ENCODE measurements at places on chromosomes 5 and 9.

- DNase-seq = peak; percentile 82
Measured at GRCh38 chr9:33446946-33447798, at the start of gene AQP3. Gene AQP3 (minus strand): TSS chr9:33447593. CDS start chr9:33447530, 63 bp downstream.

- no peak for DNase-seq
Measured at GRCh38 chr5:142363619-142363963, 38.8 kb upstream of the SPRY4 start.

- DNase-seq = no peak
Measured at GRCh38 chr5:141094481-141095262, at the start of gene PCDHB2. Gene PCDHB2 (plus strand): TSS chr5:141094615. CDS start chr5:141094791, 176 bp downstream.

DNA sequence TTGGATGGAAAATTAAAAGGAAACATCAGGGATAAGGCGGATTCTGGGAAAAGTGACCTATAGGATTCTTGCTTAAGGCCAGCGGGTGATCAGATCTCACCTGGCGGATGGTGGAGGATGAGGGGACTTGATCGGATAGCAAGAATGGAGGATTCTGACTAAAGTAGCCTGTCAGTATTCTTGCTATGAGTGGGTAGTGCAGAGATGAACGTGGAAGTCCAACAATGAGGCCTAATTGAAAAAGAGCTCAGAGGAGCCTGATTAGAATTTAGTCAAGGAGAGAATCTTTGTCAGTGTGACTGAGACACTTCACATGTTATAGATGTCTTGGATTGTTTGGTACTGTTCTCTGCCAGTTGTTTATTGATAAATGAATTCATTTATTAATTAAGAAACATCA is 24.9 kb downstream of the CAST start:
- no peak for DNase-seq

GRCh38 chr5:143641549-143642355 is 170.2 kb upstream of the HMHB1 start:
- DNase-seq = no peak

DNA sequence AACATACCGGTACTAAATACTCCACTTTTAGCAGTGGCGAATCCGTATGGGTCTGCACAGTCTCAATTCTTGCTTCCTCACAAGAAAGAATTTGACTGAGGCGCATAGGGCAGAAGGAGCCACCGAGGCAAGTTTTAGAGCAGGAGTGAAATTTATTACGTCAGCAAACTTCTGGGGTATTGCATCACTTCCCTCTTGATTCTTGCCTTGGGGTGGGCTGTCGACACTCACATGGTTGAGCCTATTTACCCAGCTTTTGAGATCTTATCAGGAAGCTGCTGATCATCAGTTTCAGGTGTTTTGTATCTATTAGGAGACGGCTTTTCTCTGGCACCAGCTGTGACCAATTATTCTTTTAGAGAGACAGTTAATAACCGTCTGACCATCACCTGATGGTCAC is 111.5 kb upstream of the CCNH start:
- DNase-seq = no peak

DNA sequence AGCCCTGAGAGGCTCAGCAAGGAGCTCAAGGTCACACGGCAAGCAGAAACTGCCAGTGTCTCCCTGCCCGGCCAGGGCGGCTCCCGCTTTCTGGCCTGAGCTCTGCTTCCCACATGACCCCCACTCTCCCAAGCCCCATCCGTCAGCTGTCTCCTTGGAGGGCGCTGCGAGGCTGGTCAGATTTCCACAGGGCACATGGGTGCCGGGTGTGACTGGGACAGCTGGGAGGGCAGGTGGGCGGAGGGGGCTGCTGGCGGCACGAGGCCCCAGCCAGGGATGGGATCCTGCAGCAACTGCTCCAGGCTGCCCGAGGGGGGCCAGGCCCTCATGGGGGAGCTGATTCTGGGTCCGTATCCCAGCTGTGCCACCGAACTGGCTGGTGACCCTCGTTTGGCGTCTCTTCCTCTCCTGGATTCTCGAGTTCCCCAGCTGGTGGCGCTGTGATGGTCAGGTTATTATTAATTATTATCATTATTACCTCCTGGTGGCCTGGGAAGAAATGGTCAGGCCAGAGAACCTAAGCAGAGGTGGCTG is 12.9 kb upstream of the WDR38 start:
- no peak for DNase-seq

- DNase-seq = no peak
Measured at GRCh38 chr5:158816011-158816696, 283.6 kb downstream of the EBF1 start.

DNA sequence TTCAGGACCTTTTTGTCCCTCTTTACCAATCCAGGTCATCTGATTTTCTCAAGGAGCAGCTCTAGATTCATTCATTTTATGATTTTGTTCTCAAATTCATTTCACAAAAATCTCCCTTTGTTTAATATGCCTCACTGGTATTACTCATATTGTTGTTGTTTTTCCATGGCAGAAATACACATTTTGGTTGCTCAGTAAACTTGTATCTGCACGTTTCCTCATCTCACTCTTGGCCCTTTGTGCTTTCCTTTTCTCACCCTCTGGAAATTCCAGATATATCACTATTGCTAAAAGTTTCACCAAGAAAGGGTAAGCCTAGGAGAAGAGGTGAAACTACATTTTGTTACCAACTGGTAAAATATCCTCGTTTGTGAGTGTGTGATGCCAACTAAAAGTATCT is 14.8 kb downstream of the ASPN start:
- no peak for DNase-seq

GRCh38 chr5:143350341-143350740 is 53.1 kb downstream of the NR3C1 start:
- DNase-seq = no peak

GRCh38 chr9:10148796-10149195 is 464.0 kb downstream of the PTPRD start:
- DNase-seq = no peak

DNA sequence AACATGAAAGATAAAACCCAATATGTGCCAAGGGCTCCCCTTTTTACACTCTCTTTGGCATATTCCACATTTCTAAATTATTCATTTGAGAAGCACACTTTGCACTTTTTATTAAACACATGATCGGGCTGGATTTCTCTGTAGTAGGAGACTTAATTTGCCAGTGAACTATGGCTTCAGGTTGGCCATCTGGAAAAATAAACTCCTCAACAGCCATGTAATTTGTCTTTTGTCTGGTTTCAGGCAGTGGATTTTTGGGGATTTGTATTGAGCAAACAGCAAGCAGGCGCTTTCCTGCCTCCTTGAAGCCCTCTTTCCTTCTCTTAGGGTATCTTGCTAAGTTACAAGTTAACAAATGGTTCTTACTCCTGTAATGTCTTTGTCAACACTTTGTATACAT is 73.0 kb upstream of the DMRTA1 start:
- no peak for DNase-seq

GRCh38 chr5:85143138-85143537 is 758.5 kb upstream of the EDIL3 start:
- no peak for DNase-seq

GRCh38 chr9:83656032-83656680 is 33.2 kb downstream of the IDNK start:
- DNase-seq = no peak

DNA sequence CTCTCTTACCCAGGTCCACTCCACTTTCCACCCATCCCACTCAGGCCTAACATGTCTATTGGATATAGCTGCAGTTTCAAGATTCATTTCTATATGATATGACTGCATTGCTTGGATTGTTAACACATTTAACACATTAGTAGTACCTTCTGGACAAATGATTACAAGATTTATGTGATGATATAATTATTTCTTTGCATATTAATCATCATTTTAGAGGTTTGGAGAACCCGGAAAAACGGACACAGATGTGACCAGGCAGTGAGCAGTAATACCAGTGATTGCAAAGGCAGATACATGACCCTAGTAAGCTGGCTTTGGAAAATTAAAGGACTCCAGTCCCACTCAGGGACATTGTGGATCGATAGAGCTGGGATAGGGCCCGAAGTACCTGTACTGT is 103.8 kb downstream of the PRR16 start:
- DNase-seq = no peak

GRCh38 chr9:129464972-129465833 is 155.7 kb downstream of the C9orf50 start:
- DNase-seq = no peak

DNA sequence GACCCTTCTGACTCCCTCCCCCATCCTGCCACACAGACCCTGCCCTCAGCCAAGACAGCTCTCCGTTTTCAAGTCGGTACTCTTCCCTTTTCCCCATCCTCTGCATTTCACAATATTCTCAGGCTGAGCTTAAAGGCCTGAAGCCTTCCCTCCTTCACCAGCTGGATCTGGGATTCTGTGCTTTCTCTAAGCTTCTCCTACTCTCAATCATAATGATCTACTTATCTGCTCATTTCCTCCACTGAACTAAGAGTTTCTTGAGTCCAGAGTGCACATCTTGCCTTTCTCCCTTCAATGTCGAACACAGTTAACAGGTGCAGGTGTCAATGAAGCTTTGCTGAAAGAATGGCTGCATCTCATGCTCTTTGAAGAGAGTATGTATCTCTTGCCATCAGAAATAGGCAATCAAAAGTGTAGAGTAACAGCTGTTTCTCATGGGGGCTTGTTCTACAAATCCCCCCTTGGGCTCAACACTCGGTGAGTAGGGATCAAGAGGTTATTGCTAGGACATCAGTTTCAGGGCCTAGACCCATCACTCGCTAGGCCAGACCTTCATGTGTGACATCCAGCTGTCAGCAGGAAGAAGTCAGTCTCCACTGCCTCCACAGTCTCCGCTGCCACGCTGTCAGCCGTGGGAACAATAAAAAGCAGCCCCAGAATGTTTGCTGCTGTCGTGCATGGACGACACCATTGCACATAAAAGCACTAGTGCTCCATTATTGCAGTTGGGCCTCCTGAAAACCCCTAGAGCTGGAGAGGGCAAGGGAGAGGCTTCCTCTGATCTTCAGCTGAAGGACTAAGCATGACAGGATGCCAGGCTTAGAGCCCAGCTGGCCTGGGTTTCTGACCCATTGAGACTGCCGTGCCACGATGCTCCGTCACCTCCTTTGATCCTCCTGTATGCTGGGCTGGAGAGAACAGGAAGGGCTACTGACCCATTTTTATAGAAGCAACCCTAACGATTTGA is 23.7 kb downstream of the TRAF1 start:
- peak; percentile 32 for DNase-seq

GRCh38 chr5:179265514-179266290 is 79.6 kb downstream of the ADAMTS2 start:
- no peak for DNase-seq

DNA sequence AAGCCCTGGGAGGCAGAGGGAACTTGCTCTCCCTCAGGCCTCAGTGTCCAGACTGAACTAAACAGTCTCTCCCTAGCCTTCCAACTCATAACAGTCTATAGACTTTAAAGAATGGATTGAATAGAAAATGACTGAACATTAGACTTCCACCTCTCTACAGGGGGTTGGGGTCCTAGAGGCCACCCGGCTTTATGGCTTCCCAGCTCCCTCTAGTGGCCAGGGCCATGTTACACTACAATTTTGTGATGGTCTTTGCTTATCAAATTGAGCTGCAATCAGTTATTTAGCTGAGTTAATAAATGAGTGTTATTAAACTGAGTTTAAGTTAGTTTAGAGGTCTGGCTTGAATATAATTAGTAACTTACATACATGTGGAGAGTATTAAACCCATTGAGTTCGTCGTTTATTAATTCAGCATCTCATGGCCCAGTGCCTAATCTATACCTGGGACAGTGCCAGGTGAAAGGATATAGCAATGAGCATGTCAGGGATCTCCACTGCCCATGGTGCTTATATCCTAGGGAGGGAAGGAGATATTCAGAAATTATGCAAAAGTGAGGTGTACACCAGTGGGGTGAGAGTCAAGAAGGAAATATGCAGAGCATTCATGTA is 105.2 kb downstream of the SH3TC2 start:
- peak; percentile 54 for DNase-seq

DNA sequence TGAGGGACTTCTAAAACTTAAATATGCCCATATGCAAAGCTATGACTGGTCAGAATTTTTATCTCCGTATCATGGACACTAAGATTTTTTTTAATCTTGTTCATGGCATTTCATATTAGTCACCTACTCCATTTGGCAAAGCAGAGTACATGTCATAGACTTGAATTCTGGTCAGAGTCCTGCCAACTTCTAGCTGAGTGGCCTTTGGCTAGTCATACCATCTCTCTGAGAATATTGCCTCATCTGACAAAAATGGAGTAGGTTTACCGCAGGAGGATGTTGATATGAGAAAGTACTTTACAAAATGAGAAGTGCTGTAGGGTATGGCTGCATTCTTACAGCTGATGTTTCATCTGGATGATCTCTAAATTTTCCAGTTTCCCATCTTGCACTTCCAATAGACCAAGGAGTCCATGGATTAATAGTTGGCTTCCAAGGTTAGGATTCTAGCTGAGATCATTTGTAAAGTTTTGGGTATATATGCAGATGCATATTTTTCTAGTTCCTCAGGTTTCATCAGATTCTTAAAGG is 150.8 kb upstream of the NR3C1 start:
- DNase-seq = no peak

- no peak for DNase-seq
Measured at GRCh38 chr5:103034662-103035392, 85.1 kb downstream of the GIN1 start.

GRCh38 chr5:2430606-2431005 is 320.9 kb downstream of the IRX2 start:
- DNase-seq = no peak

- DNase-seq = no peak
Measured at GRCh38 chr9:110027671-110028081, 180.3 kb downstream of the C9orf152 start.

DNA sequence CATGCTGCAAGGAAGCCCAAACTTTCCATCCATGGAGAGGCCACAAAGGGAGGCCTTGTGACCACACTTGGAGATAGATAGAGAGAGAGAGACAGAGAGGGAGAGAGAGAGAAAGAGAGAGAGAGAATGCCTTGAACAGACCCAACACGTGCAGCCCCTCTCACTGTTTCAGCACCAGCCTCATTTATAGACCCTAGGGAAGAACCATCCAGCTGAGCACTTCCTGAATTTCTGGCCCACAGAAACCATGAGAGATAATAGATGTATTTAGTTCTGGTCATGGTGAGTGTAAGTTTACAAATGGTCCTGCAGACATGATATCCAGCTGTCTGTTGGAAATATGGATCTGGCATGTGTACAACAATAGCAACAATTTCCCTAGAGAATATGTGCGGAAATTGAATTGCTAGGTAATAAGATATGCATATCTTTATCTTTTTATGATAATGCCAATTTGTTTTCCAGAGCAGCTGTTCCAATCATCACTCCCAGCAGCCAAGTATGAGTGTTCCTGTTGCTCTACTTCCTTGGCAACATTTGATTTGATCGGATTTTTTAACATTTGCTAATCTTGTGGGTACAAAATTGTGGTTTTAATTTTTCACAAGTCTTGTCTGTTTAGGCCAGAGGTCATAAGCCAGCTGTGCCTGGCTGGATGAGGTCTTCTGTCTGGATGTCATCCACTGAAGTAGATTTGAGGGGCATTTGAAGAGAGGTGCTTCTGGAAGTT is 217.3 kb upstream of the IL12B start:
- DNase-seq = no peak
